ENCODE measurements at places on chromosomes 12 and 14.

GRCh38 chr12:89414322-89414721 lies 62.0 kb upstream of the DUSP6 start:
- DNase-seq = no peak

DNA sequence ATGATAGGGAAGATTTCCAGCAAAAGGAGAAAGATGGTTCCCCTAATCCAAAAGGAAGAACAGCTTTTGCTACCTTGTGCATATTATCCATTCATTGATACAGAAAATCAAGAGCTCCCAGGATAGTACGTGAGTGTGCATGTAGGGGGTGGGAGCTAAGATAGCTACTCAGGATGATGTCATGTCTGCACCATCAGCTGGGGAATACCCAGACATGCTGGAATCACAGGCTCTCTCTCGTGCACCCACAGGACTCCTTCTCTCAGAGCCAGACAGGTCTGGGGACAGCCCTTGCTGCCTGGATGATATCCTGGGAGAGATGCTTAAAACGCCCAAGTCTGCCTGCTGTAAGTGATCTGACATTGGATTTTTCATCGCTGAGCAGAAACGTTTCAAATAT lies 38.9 kb downstream of the FOXN3 start:
- DNase-seq = peak; percentile 60

- DNase-seq = no peak
These were observed 29.8 kb upstream of the PYGL start for GRCh38 chr14:50974118-50974517.

GRCh38 chr12:62260733-62261683 lies 804 bp downstream of the USP15 start:
- peak; percentile 26 for DNase-seq

- DNase-seq = no peak
These were observed 32.1 kb downstream of the PIWIL1 start for GRCh38 chr12:130369816-130370215.

- DNase-seq = peak; percentile 71
These were observed 733 bp upstream of the P3H3 start for GRCh38 chr12:6827437-6827911.

DNA sequence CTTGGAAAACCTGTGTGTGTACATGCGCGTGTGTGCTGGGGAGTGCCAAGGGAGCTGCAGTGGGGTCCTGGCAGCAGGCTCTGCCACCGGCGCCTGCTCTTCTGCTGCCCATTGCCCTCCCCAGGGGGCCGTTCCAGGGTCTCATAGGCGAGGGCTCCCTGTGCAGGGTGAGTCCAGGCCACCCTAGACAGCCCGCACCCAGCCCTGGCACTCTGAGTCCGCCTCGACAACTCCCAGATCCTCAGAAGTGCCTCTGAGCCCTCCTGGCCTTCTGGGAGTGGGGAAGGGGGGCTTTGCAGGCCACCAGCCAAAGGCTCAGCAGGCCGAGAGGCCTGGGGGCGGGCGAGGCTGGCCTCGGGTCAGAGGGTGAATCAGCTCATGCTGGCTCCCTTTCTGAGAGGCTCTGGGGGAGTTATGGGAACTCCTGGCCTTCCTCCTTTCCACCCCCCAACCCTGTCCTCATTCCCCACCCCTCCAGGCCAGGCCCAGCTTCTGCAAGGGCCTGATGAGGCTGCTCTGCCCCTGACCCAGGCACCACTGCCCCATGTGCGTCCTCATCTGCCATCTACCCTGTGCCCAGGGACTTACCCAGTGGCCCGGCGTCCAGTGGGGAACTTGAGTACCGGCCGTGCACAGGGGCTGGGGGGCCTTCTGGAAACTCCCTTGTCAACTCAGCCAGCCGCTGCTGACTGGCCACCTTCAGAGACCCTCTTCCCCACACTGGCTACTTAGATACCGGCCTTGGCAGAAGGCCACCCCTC lies 2.1 kb upstream of the TEDC1 start:
- DNase-seq = no peak

DNA sequence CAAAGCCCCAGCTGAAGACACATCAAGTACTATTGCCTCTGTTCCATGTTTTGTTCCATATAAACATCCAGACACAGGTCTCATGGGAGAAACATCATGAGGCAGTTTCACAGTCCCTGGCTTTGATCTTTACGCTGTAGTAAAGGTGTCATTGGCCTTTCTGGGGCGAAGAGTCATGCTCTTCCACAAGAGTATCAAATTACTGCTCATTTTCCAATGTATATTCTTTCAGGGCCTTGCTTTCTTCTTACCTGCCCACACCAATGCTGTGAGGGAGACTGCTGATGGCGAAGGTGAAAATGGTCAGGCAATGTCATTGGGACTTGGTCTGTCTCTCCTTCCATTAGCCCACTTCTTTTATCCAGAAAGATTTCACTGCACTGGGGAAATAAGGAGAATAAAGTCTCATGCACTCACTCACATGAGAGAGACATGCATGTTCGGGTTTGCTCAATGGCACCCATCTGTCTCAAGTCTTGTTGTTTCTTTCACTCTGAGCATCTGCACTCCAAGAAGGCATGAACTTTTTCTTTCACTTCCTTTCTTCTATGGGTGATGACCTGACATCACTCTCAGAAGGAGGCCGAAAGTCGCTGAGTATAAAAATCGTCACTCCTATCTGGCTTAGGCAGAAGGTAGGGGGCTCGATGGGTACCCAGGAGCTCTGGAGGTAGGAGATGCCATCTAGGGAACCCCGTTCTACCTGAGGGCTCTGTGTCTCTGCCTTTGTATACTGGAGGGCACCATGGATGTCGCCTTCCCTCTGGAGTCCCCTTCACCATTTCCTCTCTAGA lies 1.3 kb upstream of the JDP2 start:
- peak; percentile 88 for DNase-seq

GRCh38 chr12:41576925-41577324 lies 388.8 kb downstream of the PDZRN4 start:
- DNase-seq = no peak

- no peak for DNase-seq
These were observed 51.9 kb downstream of the GALNT9 start for GRCh38 chr12:132277374-132277941.

GRCh38 chr14:69629225-69630127 lies 18.1 kb downstream of the SUSD6 start:
- DNase-seq = peak; percentile 47

DNA sequence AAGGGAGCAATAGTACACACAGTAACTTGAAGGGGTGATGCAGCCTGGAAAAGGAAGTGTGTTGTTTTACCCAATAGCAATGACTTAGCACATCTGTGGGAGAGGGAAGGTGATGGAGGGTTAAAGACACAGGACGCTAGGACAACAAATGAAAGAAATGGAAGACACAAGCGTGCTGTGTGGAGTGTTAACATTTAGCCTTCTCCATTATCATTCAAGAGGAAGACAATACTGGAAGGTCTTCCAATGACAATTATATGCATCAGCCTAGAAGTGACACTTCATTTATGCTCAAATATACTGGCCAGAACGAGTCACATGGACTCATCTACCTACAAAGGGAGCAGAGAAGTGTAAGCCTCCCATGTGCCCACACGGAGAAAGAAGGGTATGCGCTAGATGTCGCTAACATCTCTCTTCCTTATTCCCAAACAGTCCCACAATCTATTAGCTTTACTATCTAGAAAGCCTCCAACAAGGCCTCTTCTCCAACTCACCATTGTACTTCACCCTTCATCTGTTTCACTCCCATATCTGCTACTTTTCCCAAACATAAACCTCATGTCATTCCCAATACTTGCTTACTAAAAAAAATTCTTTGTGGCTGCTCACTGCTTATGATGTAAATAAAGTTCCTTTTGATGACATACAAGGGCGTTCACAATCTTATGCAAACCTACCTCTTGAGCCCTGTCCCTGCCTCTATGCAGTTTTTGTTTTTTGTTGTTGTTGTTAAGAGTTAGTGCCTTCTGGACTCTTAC lies 20.3 kb downstream of the PPM1H start:
- DNase-seq = no peak

GRCh38 chr12:104578453-104578852 lies 121.7 kb downstream of the CHST11 start:
- no peak for DNase-seq

DNA sequence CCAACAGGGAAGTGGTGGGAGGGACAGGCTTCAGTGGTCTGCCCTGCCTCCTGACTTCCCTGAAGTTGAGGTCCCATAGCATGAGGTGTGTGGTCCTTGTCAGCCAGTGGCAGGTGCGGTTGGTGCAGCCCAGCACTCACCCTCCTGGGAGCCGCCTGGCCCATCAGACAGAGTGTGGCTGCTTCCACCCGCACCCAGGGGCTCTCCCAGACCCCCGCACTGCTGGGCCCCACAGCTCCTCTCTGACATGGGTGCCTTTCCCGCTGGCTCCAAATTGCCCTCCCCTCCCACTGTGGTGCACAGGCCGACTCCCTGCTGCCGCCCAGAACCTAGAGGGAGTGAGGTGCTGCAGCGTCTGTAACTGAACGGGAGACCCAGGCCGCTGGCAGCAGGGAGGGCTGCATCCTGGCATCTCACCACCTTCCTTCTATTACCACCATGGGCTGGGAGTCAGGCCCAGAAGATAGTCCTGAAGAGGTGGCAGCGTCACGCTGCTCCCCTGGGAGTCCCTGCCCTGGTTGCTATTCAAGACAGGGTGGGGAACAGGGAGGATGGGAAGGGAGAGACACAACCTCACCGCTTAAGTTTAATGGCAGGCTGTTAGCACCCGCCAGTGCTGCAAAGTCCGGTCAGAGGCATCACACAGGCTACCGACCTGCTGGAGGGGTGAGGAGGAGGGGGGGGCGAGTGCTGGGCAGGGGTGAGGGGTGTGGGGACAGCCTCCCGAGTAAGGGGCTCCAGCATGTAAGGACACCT lies 180.6 kb upstream of the PRMT8 start:
- DNase-seq = no peak

DNA sequence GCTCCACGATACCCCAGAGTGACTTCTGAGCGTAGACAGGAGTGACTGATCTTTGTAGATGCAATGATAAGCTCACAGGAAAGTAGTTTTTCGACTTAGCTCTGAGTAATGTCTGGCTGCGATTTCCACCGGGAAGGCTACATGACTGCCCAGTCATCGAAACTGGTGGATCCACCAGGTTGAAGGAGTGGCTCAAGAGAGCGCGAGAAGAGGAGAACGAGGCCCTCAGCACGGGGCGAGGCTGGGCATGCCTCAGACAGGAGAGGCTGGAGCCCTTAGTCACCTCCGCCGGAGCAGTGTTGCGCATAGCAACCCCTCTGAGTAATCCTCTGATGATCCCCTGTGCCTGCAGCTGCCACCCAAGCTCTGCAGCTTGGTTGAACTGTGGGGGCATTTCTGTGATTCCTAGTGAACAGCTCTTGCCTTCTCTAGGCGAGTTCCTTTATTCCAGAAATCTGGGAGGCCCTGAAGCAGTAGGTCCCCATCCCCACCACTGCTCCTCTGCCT lies 25.6 kb downstream of the ELK3 start:
- DNase-seq = no peak

GRCh38 chr12:103844305-103844704 lies 3.3 kb upstream of the NT5DC3 start:
- no peak for DNase-seq

DNA sequence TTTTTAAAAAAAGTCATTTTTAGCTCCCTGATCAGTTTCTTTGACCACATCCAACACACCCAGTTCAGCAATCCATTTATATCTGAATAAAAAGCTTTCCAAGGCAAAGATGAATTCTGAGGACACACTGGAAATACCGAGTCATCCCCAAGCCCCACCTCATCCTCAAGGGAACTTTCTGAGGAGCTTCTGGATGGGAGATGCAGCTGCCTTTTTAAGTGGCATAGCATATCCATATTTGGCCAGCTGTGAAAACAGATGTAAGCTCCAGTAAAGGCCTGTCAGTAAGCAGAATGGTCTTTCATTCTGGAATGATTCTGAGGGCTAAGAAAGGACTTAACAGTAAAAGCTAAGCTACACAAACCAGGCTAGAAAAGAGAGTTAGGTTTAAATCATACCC lies 18.4 kb downstream of the ZFYVE1 start:
- DNase-seq = no peak

- DNase-seq = no peak
These were observed 191.6 kb upstream of the E2F7 start for GRCh38 chr12:77256956-77257355.

GRCh38 chr14:51564986-51565604 lies 86.6 kb upstream of the FRMD6 start:
- DNase-seq = no peak

DNA sequence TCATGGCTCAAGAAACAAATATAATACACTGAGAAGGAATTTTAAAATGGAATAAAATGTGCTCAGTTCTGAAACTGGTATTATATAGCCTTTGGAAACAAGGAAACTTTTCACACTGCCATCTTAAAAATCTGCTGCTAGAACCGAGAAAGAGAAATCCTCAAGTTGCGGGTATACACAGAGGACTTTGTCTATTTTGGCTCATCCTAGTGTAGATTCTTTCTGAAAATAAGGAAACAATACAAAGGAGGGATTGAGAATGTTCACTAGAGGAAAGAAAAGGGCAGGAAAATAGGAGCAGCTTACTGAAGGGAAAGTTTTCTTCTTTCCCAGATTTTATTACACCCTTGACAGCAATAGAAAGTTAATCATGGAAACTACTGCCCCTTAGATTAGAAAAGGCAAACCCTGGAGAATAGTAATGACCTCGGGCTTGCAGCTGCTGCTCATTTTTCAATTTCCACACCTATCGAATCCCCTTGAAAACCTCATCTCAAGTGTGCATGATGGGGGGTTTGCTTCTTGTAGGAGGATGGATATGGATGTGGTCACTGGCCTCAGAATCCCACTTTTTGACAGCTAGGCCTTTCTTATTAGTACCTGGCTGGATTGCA lies 104.6 kb downstream of the DAAM1 start:
- DNase-seq = no peak

GRCh38 chr12:94026596-94026995 lies 121.8 kb upstream of the PLXNC1 start:
- DNase-seq = no peak

GRCh38 chr12:22248571-22249115 lies 85.9 kb downstream of the ST8SIA1 start:
- no peak for DNase-seq

GRCh38 chr14:47541662-47542061 lies 133.7 kb downstream of the MDGA2 start:
- DNase-seq = no peak

- peak; percentile 56 for DNase-seq
These were observed 18.0 kb downstream of the MFAP5 start for GRCh38 chr12:8644345-8645248.

- DNase-seq = no peak
These were observed 13.6 kb downstream of the PACS2 start for GRCh38 chr14:105328070-105328677.

GRCh38 chr14:67703997-67704396 lies 2.3 kb downstream of the RDH12 start:
- DNase-seq = no peak

GRCh38 chr12:56358836-56359532 lies 923 bp downstream of the STAT2 start:
- no peak for DNase-seq

- DNase-seq = peak; percentile 78
These were observed 972 bp downstream of the SAMD4A start for GRCh38 chr14:54567639-54568561.

GRCh38 chr12:2190085-2190484 lies 137.3 kb downstream of the CACNA1C start:
- DNase-seq = no peak

- no peak for DNase-seq
These were observed 478 bp downstream of the RITA1 start for GRCh38 chr12:113186033-113186365.

Measured in GM20000 (cell line).